ENCODE measurements at places on chromosomes 2 and 18. TPM values are rescaled to one million over a fixed set of nuclear protein-coding genes. Genes with fewer than 3 reads are reported as not detected.

The STAT4 gene
- total RNA-seq, result 9.2 TPM

The CAPN14 gene
- 1.4 TPM for total RNA-seq

The CCT7 gene
- total RNA-seq, result 263 TPM

The NOP58 gene
- total RNA-seq, result 95.1 TPM

The VWC2L gene
- 0.07 TPM for total RNA-seq

Measured in nasal cavity respiratory epithelium epithelial cell of viscerocranial mucosa (primary cell).